ENCODE measurements at places on chromosomes 6 and 20.
A peak's percentile ranks its signal among the peaks of the same experiment; 100 is the strongest.

DNA sequence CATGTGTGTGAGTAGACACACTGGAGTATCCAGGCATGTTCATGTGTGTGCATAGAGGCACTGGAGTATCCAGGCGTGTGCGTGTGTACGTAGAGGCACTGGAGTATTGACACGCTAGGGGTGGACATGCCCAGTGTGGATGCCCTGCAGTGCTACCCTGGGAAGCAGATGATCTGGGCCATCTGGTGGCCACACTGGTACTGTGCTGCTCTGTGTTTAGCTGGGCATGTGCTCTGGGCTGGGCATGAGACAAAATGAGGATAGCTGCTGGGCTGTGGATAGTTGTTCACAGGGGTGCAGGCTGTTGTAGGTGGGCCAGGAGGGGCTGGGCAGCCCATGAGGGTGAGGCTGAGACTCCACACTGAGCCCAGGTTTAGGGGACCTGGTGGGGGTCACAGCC lies 24.0 kb upstream of the NPBWR2 start:
- DNase-seq = no peak

- DNase-seq = no peak
These were observed 81.0 kb downstream of the ATRN start for GRCh38 chr20:3551681-3552434.

GRCh38 chr20:24627291-24627690 lies 157.9 kb downstream of the SYNDIG1 start:
- DNase-seq = no peak

DNA sequence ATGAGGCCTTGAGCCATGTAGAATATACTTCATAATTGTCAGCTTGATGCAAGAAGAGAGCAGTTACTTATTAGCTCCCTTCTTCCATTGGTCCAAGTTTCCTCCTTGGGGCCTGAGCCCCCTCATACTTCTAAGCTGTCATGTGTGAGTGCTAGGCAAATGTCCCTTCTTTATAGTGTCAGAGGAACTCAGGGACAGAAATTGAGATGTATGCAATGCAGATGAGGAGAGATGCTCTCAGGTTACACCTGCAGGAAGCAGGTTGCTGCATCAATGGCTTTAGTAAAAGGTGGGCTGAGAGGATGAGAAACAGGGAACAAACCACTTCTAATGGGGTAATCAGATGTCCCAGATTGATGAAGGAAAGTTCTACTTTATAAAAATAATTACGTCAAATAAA lies 6.7 kb upstream of the PDSS2 start:
- DNase-seq = no peak

DNA sequence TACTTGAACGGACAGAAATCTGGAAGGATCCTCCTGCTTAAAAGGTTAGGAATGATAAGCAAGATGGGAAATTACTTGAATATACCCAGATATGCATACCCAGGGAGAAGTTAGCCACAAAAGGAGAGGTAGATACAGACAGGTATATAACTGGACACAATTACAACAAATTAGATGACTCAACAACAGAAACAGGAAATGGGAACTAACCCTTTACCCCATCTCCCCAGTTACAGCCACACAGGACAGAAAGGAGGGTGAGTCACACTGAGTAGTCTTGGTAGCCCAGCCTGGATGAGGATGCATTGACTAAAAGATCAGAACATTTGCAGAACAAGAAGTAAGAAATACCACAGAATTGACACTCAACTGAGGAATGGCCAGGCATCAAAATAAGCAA lies 61.2 kb downstream of the C6orf52 start:
- peak; percentile 24 for DNase-seq

GRCh38 chr6:125868252-125868651 lies 77.5 kb downstream of the NCOA7 start:
- no peak for DNase-seq

GRCh38 chr20:58712806-58713731 lies 20.5 kb downstream of the NPEPL1 start:
- DNase-seq = no peak

- DNase-seq = no peak
These were observed 32.9 kb upstream of the ID1 start for GRCh38 chr20:31572042-31572700.

GRCh38 chr6:147829835-147830234 lies 321.3 kb downstream of the SAMD5 start:
- DNase-seq = no peak

- peak; percentile 10 for DNase-seq
These were observed 76.2 kb downstream of the FAM229B start for GRCh38 chr6:112163295-112164257.

GRCh38 chr6:109237077-109237985 lies 142.0 kb downstream of the CEP57L1 start:
- no peak for DNase-seq

DNA sequence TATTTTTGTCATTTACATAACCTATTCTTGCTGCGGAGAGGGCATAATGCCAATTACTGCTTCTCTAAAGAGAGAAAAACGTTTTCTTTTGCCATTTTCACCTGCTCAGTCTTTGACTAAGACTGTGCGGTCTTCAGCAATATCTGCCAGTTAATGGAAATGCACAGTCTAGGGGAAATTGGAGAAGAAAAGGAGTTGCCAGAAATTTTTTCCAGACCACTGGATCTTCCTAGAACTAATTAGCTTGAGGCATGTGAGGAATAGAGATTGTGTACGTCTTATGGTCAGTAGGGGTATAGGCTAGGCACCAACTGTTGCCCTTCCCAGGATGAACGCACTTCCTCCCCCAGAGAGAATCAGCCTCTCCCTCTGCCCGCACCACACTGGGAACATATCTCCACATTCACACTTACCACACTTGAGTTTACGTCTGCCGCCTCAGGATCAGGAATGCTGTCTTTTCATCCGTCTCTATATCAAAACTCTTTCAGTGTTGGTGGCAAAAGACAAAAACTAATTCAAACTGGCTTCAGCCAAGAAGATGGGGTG lies 67.9 kb upstream of the E2F3 start:
- no peak for DNase-seq

GRCh38 chr6:12288211-12288618 lies 1.9 kb upstream of the EDN1 start:
- DNase-seq = no peak

DNA sequence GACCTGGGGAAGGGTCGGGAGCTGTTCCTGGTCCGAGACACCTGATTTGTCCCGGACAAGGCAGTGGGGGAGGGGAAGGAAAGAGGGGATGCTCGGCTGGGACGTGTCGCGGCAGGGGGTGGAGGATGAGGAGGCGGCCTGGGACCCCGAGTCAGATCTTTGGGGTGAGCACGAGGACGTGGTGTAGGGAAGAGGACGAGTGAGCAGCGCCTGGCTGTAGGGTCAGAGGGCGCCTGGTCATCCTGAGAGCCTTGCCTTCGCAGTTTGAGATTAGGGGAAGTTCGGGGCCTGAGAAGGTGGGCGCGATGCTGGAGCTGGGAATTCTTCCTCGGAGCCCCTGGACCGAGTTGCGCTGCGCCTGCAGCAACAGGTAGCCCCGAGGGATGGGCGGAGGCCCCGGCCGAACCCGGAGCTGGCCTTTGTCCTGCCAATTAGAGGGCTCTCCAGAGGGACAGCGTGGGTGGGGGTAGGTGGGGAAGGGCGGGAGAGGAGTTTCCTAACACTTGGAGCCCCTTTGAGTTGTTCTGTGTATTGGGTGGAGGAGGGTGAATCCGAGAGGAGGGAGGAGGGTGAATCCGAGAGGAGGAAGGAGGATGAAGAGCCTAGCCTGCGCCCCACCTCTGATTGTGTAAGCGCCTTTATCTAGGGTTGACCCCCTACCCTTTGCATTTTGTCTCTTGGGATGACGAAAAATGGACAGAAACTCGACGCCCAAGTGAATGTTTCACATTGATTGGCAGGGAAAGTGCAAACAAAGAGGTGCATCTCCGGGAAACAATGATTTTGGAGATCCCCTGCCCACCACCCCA lies 72.0 kb downstream of the SOX4 start:
- no peak for DNase-seq

- no peak for DNase-seq
These were observed 112.2 kb downstream of the PLEKHG1 start for GRCh38 chr6:150711584-150712504.

DNA sequence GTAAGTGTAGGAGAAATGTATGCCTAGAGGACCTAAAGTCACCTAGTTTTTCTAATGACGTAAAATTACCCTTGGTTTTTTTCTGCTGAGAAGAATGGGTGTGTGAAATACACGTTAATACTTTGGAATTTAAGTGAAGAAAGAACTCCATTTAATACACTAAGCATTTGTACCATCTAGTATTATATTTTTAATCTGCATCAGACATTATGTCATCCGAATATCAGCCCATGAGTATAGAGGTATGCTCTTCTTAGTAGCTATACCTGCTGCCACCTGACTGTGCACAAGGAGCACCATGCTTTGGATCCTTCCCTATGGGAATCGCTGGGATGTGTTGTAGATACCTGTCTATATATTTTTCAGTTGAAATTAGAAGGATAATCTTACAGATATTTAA lies 106.4 kb downstream of the QKI start:
- DNase-seq = no peak

DNA sequence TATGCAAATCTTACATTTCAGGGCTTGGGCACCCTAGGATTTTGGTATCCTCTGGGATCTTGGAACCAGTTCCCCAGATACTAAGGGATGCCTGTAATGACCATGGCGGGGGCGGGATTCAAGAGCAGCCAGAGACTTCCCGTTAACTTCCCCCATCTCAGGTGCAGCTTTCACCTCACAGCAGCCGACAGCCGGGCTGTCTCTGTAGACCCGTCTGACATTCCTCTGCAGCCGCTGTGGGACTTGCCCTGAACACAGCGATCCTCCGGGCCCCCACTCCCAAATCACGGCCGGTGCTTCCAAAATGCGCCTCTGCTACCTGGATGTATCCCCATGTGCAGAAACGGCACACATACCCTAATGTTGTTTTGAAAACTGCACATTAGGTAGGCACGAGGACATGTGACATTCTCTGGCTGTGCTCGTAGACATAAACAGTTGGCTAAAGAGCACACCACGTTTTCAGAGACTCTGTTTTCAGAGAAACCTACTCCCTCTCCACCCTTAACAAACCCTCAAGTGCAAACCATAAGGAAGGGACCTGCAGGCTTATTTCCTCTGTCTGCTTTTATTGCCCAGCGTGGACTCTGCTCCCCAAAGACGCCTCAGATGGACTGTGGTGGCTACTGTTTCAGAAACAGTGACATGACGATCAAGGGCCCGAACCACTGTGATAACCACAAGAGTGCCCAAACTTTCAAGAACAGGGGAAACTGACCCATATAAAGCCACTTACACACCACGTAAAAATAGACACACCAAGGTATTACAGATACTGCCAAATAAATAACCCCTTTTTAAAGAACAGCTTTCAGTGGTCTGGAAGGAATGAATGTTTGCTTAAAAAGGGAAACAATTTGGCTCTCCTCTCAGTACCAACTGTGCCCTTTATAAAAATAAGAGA lies 72.9 kb upstream of the FOXC1 start:
- no peak for DNase-seq

DNA sequence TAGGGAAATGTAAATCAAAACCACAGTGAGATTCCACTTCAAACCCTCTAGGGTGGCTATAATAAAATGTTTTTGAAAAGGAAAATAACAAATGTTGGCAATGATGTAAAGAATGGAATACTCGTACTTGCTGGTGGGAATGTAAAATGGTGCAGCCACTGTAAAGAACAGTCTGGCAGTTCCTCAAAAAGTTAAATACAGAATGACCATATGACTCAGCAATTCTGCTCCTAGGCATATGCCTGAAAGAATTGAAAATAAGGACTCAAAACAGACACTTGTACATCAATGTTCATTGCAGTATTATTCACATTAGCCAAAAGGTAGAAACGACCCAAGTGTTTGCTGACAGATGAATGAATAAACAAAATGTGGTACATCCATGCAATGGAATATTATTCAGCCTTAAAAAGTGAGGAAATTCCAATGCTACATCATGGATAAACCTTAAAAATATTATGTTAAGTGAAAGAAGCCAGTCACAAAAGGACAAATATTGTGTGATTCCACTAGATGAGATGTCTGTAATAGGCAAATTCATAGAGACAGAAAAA lies 10.2 kb upstream of the RNF114 start:
- no peak for DNase-seq

DNA sequence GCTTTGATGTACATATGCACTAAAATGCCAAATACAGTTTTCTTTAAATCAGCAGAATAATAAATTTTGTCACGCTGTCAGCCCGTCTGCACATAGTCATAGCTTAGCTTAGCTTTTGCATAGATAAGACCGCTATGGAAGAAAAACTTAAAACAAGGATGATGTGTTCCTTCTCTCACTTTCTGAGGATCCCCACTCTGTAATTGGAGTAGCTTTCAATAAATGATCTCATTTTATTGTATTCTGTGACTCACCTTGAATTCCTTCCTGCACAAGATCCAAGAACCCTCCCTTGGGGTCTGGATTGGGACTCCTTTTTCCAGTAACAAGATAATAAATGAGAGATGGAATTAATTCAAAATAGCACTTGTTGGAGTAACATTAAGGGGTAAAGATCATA lies 186.2 kb downstream of the CDH26 start:
- no peak for DNase-seq

- no peak for DNase-seq
These were observed 70.8 kb upstream of the CD93 start for GRCh38 chr20:23156842-23157423.

DNA sequence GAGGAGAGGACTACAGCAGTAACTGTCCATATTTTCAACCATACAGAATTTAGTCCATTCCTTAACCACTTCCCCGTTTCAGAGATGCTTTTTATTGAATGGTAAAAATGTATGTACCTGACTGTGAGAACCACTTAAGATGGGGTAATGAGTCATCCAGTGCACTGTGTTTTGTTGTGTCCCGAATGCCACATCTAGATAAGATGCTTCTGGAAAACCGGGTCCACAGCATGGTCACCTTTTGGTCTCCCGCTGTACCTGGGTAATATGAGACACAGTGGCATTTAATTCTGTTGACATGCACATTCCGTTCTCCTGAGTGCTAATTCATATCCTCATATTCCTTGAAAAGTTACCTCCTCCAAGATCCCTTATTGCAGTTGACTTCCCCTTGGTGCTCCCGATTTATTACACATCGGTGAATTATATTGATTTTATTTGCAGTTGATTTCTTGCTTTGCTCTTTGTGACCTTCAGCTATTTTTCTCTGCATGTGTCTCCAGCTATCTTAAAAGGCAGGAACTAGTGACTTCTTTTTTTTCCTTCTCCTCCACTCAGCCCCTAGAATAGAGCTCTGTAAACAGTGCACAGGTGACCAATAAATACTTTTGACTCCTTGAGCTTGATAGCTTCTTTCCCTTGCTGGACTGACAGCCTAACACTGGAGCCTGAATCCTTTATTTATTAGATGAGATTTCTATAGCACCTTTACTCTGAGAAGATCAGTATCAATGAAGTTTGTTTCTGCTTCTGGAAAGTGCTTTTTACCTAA lies 314.6 kb downstream of the ZFAND3 start:
- no peak for DNase-seq

- DNase-seq = no peak
These were observed 134.2 kb upstream of the IFNGR1 start for GRCh38 chr6:137353346-137353745.

DNA sequence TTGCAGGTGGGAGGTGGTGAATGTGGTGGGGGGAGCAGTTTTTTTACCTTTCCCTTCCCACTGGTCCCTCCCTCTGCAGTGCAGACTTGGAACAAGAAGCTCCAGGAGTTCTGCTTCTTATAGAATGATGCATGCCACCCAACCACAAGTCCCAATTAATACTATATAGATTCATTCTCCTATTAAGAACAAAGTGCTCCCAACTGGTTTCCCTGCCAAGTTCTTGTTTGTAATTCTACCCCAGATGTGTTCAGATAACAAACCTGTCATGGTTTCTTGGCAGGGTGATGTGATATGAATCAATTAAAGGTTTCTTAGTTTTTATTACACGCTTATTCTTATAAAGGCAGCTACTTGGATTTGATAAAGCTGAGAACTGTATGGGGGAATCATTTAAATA lies 23.9 kb downstream of the HDDC2 start:
- no peak for DNase-seq

Data from GM12864 (cell line).